ENCODE measurements at places on chromosomes 3 and 15. TPM values are rescaled to one million over a fixed set of nuclear protein-coding genes. Genes with fewer than 3 reads are reported as not detected.

Gene GOLGA8T
- 0.20 TPM for polyA plus RNA-seq

Gene STRA6
- polyA plus RNA-seq = not detected

GRCh38 chr3:72769758-72770540 is 78.3 kb downstream of the SHQ1 start:
- H3K36me3 ChIP-seq = peaks cover 25% of the 10 kb centered on the region
- no peaks in the 10 kb centered on the region for H3K27me3 ChIP-seq
- DNase-seq = no peak
- no peak overlapping the region for H3K4me3 ChIP-seq
- no peak overlapping the region for H3K27ac ChIP-seq

GRCh38 chr3:167811031-167811430 is 75.5 kb downstream of the SERPINI1 start:
- H3K36me3 ChIP-seq = peaks cover 4% of the 10 kb centered on the region
- DNase-seq = no peak
- no peak overlapping the region for H3K4me3 ChIP-seq
- no peaks in the 10 kb centered on the region for H3K27me3 ChIP-seq
- H3K4me1 ChIP-seq = no peaks in the 10 kb centered on the region

- peak overlapping the region; percentile 70 for H3K4me3 ChIP-seq
- H3K27me3 ChIP-seq = peaks cover 2% of the 10 kb centered on the region
- H3K27ac ChIP-seq = peak overlapping the region; percentile 80
- peaks cover 57% of the 10 kb centered on the region for H3K4me1 ChIP-seq
Measured at GRCh38 chr3:151890721-151891141, 17.3 kb downstream of the SUCNR1 start.

Measured in immature natural killer cell (primary cell).